ENCODE measurements at places on chromosomes 16 and 17. TPM values are rescaled to one million over a fixed set of nuclear protein-coding genes. Genes with fewer than 3 reads are reported as not detected.

DNA sequence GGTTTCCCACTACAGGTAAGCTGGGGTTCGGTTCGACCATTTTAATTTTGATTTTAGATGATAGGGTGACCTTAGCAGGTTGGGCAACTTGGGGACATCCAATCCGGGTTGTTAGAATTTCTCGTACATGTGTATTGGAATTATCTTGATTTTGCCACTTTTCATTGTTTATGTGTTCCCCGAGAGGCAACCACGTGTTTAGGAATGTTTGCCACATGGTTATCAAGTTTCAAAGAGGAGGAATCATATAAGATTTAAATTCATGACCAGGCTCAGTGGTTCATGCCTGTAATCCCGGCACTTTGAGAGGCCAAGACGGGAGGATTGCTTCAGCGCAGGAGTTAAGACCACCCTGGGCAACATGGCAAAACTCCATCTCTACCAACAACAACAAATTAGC lies 10.0 kb upstream of the SLC47A1 start:
- no peak for DNase-seq

DNA sequence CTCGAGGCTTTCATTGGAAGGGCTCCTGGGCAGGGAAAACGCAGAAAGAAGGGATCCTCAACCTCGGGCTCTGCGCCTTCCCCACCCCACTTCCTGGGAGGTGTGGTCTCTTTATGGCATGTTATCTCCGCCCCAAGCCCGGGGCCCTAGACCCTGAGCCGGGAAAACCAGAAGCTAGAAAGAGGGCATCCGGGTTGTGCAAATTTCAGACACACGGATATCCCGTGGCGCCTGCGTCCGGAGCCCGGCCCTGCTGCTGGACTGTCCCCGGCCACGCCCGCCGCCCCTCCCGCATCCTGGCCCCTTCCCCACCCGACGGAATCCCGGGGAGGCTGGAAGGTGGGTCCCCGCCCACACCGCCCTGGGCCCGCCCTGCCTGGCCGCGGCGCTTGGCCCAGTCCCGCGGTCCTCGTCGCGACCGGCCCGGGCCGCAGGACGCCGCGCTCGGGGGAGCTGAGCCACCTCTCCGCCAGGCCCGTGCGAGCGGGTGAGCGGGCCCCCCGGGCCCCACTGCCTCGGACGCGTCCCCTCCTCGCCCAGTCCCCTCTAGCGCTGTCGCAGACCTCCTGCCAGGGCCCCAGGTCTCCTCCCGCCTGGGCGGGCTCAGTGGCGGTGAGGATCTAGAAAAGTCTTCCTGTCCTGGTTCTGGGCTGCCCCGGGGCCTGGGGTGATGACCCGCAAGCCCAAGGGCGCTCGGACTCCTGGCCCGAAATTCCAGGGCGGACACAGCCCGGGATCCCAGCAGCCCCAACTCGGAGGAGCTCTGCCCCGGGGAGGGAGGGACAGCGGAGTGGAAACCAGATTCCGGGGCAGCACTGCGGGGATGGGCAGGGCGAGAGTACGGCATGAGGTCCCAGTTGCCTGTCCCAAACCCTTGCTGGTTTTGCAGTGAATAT lies at the start of gene SLC16A5:
Gene SLC16A5, plus strand, starts transcription at position 397 of the 896 bp plus-strand sequence. CDS start 5,683 bp downstream, outside the sequence.
- peak; percentile 96 for DNase-seq

DNA sequence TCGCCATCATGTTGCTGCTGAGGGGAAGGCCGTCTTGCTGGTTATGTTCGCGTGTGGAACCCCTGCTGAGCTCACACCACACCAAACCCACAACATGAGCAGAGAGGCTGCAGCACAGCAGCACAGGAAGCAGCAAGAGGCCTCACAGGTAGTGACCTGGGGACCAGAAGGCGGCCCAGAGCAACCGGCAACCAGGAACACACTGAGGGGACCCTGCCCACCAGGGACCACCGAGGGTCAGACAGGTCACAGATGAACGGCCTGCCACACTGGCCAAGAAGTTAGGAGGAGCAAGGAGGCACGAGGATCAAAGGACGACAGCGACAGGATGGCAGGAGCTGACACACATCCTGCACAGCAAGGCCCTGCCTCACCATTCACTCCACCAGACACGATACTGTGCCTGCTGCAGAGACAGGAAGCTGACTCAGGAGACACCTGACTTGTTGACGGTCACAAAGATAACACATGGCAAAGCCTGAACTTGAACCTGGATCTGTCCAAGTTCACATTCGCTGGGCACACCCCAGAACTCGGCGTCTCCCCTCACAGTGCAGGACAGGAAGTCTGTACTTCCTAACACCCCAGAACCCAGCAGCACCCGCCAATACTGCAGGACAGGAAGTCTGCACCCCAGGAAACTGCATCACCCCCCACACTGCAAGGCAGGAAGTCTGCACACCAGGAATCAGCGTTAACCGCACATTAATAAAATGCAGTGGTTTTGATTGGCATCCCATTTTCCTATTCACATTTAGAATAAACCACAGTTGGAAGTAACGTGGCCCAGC lies 98.5 kb downstream of the ZNF778 start:
- peak; percentile 28 for DNase-seq

DNA sequence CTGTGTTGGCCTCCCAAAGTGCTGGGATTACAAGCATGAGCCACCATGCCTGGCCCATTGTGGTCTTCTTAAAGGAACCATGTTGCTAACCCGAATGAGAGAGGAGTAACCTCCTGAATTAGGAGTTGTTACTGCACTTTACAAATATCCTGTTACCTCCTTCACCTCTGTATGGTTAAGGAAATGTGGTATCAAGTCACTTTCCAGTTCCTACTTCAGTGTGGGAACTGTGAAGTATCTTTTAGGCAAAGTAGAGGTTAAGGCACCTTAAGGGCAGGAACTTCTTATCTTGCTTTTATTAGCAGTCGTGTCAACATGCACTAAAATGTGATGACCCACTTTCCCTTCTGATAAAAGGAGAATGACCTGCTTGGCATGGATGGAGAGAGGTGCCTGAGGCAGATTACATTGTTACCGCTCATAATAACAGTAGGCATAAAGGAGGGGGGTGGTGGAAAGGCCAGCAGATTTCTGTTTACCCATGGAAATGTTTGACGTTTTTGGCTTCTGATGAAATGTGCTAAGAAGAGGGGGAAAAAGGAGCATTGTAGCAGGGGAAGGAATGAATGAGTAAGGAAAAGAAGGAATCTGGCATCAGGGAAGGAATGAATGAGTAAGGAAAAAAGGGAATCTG lies 28.5 kb downstream of the FTO start:
- DNase-seq: no peak

- DNase-seq: no peak
Observed at GRCh38 chr17:59501690-59502089, 63.7 kb upstream of the DHX40 start.

- DNase-seq: no peak
Observed at GRCh38 chr17:77697480-77698400, 260.8 kb upstream of the TNRC6C start.

- DNase-seq: no peak
Observed at GRCh38 chr17:65660947-65661346, 99.5 kb upstream of the AXIN2 start.

GRCh38 chr17:1183171-1183873 lies 3.5 kb upstream of the ABR start:
- no peak for DNase-seq

DNA sequence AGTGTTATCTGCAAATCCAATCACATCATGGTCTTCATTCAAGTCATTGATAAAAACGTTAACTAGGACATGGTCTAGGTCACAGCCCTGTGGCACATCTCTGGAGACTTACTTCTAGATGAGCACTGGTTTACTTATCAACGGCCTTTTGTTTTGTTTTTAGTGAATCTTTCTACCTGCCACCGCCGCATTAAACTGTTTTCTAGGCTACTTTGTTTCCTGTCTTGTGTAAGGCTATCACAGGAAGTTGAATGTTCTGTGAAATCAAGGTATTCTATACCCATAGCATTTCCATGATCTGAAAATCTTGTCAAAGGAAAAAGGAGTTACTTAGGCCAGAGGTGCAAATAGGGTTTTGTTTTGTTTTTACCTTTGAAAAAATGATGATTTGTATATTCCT lies 26.9 kb downstream of the SOCS3 start:
- DNase-seq: no peak

DNA sequence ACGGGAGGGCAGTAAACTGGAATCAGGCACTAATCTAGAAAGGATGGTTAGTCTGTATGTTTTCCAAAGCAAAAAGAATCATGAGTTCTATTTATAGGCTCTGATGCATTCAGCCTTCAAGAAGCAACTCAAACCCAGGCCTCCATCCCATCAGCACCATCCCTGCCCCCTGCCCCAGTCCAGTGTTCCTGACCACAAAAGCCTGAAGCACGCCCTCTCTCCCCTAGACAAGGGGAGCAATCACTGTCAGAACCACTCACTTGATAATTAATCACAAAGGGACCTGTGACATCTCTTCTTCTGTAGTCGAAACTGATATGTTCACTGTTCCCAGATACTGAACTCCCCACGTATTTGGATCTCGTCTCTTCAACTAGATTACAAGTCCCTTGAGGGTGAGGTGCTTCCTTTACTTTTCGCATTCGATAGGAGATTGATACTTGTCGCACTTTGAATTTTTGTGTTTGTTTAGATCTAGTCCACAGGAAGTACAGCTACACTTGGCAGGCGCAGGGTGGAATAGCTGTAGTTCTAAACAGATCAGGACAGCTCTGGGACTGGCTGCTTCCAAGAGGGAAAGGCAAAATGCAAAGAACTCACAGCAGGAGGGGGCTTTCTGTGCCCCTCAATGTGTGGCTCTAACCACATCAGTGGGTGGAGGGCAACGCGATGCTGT lies 36.4 kb upstream of the CCDC182 start:
- DNase-seq: no peak

DNA sequence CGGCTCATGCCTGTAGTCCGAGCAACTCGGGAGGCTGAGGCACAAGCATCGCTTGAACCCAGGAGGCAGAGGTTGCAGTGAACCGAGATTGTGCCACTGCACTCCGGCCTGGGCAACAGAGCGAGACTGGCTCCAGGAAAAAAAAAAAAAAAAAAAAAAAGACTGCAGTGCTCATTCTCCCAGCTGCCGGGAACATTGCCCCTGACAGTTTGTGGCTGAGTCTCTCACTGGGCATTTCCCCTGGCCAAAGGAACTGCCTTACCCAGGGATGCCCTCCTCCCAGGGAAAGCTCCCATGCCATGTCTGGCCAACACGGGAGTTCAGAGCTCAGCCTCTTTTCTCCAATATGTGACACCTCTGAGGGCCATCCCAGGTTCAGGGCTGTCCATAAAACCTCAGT lies 21.3 kb upstream of the USP10 start:
- DNase-seq: no peak

- DNase-seq: no peak
Observed at GRCh38 chr17:67863624-67864247, 38.4 kb downstream of the BPTF start.

DNA sequence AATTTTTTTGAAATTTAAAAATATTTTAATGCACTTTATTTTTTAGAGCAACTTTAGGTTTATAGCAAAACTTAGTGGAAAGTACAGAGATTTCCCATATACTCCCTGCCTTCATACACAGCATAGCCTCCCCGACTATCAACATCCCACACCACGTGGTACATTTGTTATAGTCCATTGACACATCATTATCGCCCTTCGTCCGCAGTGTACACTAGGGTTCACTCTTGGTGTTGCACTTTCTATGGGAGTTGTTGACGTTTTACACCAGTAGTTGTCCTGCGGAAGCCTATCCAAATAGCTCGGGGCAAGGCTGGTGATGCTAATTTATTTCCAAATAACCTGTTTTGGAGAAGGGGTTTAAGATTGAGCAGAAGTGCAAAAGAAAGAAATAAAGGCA lies 52.6 kb downstream of the MYH3 start:
- DNase-seq: no peak

DNA sequence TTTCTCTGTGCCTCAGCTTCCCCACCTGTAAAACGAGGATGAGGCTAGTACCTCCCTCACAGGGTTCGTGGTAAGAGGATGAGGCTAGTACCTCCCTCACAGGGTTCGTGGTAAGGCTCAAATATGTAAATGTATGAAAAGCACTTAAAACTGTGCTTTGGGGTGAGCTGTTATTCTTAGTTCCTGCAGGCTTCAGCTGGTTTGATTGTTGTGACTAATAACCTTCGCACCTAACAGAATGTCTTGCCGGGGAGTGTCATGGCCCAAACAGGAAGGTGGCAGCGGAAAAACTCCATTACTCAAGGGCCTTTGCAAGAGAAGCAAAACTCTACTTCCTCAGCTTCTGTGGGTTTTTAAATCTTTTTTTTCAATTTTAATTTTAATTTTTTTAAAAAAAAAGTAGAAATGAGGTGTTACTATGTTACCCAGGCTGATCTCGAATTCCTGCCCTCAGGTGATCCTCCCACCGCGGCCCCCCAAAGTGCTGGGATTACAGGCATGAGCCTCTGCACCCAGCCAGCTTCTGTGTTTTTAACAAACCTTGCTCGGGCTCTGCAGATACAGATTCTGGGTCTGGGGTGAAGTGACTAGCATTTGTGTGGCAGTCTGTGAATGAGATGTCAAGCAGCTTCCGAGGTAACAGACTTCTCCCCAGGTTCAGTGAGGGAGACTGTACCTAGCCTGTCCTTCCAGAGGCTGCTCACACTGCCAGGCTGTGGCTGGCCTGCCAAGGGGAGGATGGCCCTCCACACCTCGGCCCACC lies 103.0 kb downstream of the RAB11FIP4 start:
- no peak for DNase-seq

- no peak for DNase-seq
Observed at GRCh38 chr17:74833501-74834377, 25.9 kb downstream of the GRIN2C start.

DNA sequence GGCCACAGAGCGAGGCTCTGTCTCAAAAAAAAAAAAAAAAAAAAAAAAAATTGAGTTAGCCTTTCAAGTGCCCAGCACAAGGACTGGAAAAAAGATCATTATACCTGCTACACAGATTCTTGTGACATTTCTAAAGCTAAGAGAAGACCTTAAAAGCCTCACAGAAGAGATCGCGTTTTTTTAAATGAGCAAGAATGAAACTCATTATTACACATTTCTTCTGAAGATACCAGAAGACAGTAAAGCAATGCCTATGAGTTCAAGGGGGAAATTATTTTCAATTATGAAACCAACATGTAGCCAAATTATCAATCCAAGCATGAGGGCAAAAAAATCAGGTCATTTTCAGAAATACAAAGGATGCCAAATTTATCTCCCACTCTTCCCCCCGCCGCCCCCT lies 56.8 kb downstream of the MED13 start:
- no peak for DNase-seq

DNA sequence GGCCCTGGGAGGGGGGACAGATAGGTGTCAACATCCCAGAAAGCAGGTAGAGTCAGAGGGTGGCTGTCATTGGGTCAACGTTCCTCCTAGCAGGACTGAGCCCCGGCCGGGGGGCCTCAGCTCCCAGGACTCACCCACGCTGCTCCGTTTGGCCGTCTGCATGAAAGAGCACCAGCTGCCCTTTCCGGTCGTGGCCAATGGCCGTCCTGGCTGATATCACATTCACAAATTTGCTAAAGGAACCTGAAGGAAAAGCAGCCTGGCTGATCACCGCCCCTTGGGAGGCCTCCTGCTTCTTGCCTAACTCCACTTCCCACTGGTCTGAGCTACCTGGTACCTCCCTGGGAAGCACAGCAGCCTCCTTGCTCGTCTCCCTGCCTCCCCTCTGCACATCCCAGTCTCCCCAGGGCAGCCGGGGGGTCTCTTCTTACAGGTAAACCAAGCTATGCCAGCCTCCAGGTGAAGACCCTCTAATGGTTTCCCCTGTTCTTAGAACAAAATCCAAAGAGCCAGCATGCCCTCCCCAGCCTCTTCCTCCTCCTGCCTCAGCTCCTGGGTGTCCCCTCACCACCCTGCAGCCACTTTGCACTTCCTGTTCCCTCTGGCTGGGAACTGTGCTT lies 3.4 kb downstream of the NAGPA start:
- DNase-seq: no peak

HAS3 gene
- total RNA-seq: 2.7 TPM

LHX1 gene
- 4.5 TPM for total RNA-seq

CCL14 gene
- total RNA-seq: not detected

TBC1D3G gene
- total RNA-seq: not detected

DGKE gene
- total RNA-seq: 3.3 TPM

HEATR9 gene
- not detected for total RNA-seq

HSD3B7 gene
- 5.3 TPM for total RNA-seq

HS3ST6 gene
- not detected for total RNA-seq

All from endothelial cell (in vitro differentiated cells).